ENCODE measurements at places on chromosomes 2 and 18.

GRCh38 chr2:24233321-24233720 lies 58.5 kb downstream of the FAM228A start:
- DNase-seq = no peak

DNA sequence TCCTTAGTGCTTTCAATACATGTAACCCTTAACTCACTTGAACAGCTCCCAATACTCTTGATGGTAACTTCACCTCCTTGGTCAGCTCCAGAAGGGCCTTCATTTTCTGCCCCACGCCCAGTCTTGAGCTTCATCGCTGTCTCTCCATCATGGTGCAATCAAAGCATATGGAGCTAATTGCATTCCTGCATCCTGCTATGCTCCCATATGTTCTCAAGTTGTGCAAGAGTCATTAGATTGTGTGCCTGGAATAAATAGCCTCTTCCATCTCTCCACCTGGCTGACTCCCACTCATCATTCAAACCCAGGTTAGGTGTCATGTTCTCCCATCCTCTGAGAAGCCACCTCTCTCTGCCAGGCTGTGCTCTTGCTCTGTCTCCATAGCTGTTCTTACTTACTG lies 364.5 kb upstream of the RGPD4 start:
- no peak for DNase-seq

DNA sequence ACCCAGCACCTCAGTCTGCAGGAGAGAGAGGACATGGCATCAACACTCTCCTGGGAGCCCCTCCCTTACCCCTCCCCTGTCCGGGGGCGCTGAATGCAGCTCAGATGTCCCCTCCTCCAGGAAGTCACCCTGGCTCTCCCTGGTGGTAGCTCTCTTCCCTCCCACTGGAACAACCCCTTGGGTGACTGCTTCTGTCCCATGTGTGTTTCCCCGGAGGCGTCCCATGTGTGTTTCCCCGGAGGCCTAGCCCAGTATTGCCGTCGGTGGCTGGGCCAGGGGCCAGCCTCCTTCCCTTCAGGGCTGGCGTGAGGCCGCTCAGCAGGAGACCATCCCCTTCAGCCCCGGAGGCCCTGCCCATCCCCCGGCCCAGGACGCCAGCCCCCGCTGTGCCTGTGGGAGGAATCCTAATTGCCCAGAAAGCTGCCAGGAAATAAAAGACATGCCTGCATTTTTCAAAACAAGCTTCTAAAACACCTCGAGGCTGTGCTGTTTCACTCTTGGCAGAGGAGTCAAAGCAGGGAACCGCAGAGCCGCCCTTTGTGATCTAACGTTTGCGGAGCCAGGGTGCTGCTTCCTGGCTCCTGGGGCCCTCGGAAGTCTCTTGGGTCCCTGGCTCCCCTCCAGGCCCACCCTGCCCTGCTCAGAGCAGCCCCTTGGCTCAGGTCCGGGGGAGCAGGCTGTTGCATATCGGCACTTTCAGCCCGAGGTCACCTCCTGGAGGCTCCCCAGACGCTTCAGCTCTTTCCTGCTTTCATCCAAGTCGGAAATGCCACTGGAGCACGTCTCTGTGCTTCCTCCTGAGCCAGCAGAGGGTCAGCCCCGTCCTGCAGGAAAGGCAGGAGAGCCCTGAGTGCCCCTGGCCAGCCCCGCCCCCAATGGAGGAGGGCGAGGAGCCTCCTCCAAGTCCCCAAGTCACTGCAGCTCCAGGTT lies 11.4 kb downstream of the SNED1 start:
- DNase-seq = peak; percentile 70

- DNase-seq = no peak
Observed at GRCh38 chr2:32960647-32961403, 14.1 kb downstream of the LTBP1 start.

GRCh38 chr2:108982259-108982679 lies 6.8 kb downstream of the EDAR start:
- DNase-seq = no peak

GRCh38 chr2:9574331-9574730 lies 18.7 kb upstream of the ADAM17 start:
- DNase-seq = no peak

DNA sequence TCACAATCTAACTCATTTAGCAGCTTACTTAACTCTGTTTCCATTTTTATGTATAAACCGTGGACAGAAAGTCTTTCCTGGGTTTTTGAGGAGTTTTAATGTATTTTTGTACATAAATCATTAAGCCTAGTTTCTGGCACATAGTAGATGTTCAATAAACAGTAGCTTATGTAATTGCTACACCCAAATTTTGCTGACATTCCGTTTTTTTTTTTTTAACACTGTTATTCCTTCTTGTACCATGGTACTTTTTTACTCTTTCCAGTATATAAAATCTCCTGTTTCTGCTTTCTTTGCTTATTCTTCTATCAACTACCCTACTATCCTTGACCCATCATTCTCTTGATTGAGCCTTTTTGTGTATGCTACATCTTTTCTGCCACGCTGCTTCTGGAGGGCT lies 1151.3 kb upstream of the CRIM1 start:
- no peak for DNase-seq

- no peak for DNase-seq
Observed at GRCh38 chr18:60022671-60023276, 123.0 kb downstream of the PMAIP1 start.

- DNase-seq = no peak
Observed at GRCh38 chr18:22114526-22115321, 54.7 kb upstream of the GATA6 start.

DNA sequence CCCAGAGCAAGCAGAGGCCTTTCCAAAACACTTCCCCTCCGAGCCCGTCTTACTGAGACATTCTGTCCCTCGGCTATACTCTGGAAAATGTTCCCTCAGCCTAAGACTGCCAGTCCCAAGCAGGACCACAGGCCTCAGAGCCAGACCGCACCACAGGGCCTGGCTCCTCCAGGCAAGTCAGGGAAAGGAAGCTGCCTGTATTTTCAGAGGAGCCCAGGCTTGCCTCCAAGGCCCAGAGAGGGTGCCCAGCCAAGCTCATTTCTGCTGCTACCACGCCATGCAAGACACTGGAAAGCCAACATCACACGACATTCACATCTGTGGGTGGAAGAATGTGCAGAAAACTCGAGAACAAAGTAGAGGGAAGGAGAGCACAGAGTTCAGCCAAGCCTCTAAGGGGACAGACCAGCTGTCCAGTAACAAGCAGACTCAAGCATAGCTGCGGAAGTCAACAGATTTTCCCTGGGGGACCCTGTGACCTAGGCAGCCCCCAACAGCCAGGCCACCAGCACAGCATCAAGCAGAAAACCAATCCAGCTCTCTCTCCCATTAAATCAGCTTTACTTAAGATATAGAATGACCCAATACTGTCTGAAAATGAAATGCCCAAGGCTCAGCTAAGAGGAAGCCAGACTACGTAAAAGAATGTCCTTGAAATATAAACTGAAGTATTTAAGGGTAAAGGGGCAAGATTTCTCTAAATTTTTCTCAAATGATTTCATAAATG lies 123.9 kb downstream of the ZFP36L2 start:
- DNase-seq = no peak

DNA sequence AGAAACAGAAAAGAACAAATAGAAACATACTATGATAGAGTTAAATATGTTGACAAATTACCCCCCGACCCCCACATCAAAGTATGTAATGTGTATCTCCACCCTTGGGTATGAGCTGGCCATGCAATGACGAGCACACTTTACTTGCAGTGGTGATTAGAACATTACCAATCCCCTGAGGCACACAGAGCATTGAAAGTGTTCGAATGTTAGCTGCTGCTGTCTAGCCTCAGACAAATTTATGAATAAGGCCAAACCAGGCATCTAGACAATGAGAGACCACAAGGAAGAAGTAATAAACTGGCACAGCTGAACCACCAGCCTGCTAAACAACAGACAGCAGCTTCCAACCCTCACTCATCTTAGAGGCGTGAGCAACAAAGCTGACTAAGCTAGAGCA lies 380.5 kb downstream of the DSEL start:
- DNase-seq = no peak

DNA sequence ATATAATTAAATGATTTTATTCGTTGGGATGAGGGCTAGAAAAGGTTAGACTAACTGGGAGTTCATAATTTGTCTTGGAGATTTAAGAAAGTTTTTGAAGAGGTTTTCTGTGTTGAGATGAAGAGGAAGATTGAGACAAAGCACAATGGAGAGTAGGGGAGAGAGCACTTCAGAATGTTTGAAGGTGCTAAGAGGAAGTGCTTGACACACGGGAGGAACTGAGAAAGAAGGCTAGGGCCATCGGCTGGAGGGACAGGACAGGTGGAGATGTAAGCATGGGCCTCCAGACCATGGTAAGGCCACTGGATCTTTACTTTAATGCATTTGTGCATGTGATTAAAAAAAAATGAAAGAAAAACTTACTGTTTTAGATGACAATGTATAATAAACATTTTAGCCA lies 31.5 kb downstream of the GREB1L start:
- no peak for DNase-seq

- no peak for DNase-seq
Observed at GRCh38 chr2:226755631-226756030, 44.0 kb downstream of the IRS1 start.

DNA sequence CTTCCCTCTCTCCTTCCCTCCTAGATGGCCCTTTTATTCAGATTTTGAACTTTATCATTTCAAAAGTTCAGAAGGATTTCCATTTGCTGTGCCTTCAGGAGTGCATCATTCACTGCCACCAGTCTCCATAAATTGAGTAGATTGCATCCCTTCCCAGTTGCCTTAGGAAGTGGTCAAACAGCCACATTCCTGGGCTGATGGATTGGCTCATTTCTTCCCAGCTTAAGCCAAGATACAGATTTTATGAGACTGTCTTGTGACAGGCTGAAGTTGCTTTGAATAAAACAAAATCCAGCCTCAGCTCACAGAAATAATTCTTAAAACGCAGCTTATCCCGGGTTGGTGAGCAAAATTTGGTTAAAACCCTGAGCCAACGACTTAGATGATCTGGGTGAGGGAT lies 9.8 kb downstream of the NRP2 start:
- DNase-seq = no peak

DNA sequence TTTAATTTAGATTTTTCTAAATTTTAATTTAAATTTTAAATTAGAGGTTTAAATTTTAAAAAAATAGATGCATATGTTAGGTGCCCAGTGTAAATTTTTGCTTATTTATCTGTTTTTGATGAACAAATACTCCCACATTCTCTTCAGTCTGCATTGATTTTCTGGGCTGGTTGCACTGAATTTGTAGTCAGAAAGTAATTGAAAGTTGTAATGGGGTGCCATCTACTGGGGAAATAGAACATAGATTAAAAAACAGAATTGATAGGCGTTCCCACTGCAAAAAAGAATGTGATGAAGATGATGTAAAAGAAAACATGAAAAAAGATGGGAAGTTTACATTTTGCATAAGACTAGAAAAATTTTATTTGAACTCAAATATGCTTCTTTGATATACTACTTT lies 51.7 kb upstream of the CCDC85A start:
- peak; percentile 36 for DNase-seq

GRCh38 chr2:159131914-159132281 lies 154.6 kb downstream of the WDSUB1 start:
- no peak for DNase-seq

DNA sequence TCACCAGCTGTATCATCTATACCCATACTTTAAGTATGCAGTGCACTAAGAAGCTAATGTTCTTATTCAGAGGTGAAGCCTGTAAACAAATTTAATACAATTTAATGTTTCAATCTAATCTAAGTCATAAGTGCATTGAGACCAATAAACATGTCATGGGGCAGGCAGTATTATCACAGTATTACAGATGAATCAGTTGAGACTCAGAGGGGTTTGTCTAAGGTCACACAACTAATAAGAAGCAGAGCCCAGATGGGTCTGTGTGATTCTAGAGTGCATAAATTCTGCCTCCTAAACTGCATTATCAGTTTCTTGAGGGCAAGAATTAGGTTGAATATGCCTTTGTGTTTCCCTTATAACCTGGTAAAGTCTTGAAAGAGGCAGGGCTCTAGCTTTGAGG lies 140.9 kb upstream of the RNF152 start:
- DNase-seq = no peak

GRCh38 chr2:170227951-170228350 lies 50.0 kb downstream of the MYO3B start:
- no peak for DNase-seq

DNA sequence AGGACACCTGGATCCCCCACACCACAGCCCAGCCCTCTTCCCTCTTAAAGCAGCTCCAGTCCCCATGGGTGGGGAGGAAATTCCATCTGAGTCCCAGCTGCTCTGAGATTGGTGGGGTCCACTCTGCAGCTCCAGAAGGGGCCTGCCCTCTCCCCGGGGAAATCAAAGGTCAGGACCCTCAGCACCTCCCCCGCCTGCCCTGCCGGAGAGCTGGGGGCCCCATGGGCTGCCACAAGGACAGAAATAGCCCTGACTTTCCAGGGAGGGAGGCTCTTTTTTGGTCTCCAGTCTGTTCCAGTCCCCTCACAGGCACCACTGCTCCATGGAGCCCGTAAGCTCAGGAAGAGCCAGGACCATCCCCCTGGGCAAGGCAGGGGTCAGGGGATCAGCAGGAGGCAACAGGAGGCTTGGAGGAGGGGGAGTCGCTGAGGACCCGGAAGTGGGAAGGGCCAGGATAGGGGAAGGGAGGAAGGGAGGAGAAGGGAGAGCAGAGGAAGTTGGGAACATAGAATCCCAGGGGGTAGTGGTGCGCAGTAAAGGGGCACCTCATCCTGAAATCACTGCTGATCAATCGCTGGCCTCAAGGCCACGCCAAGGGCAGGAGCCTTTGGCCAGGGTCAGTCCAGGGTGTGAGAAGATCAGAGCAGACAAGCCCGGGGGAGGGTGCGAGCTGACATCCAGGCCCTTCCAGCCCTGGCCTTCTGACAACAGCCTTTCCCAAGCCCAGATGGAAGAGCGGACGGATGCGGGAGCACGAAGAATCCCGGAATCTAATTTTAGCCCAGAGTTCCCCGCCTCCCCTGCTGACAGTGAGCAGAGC lies 7.6 kb downstream of the ADRA2B start:
- peak; percentile 51 for DNase-seq

DNA sequence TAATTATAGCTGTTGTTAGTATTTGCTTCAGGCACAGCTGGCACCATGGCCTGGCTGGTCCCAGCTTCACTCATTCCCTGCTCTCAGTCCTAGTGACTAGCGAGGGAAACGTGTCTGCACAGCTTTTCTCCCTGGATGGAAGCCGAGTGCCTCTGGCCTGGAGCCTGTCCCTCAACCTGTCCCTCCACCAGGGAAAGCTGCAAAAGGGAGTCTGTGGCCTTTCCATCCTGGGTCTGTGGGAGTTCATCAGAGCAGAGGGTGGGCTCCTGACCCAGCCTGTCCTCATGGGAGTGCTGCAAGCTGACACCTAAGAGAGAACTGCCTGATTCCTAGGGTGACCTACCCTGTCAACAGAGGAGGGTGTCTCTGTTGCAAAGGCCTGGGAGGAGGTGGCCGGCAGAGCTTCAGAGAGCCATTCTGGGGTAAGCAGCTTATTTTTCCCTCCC lies 118.3 kb downstream of the CAPN13 start:
- DNase-seq = peak; percentile 32

- no peak for DNase-seq
Observed at GRCh38 chr2:235909358-235909757, 258.8 kb downstream of the GBX2 start.

GRCh38 chr18:62938487-62938886 lies 223.1 kb downstream of the PHLPP1 start:
- DNase-seq = no peak
